PC-3 (cell line): ENCODE measurements at places on chromosomes 3 and 15. TPM values are rescaled to one million over a fixed set of nuclear protein-coding genes. Genes with fewer than 3 reads are reported as not detected.

SLC26A6 gene
- 38.1 and 44.9 TPM in 2 replicates for total RNA-seq

SLC2A2 gene
- total RNA-seq, result not detected in 2 replicates

DNA sequence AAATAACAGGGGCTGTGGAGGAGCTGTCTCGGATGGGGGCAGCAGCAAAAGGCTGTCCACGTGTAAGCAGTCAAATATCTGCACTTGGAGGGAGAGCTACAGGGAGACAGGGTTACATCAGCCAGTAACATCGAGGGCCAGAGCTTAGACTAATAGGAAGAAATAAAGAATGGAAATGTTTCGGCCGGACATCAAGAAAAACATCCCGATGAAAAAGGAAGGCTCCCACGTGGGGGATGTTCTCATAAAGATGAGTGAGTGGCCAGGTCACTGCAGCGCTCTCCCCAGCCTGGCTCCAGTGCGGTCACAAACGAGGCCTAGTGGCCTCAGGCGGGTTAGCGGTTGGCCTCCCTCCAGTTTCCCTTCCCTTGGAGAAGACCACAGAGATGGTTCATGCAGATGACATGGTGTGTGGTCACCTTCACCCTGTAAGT lies 56.1 kb upstream of the WNT5A start:
- DNase-seq, result no peak

DNA sequence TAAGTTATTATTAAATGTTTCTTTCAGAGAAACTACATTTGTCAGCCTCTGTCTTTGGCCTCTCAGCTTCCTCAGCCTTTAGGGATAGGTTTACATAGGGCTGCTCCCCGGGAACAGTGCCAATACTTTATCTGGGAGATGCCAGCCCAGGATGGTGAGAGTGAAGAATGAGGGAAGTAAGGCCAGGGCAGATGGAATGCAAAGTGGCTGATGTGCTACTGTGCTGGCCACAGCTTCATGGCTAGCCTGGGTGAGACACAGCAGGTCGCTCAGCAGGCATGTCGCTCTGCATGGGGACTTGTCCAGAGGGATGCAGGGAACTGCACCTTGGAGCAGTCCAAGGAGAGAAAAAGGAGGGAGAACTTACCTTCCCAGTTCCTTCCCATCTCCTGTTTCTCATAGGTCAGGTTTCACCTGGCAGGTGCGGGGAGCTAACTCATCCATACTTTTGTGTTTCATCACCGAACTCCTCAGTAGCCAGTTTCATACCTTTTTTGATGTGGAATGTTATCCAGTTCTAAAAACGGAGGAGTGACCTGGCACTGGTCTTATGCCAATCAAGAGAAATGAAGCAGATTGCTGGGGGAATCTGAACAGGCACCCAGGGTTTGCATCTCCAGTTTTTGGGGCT lies 30.9 kb upstream of the C15orf39 start:
- DNase-seq, result peak; percentile 83

CACNA1D gene
- not detected in 2 replicates for total RNA-seq

DNA sequence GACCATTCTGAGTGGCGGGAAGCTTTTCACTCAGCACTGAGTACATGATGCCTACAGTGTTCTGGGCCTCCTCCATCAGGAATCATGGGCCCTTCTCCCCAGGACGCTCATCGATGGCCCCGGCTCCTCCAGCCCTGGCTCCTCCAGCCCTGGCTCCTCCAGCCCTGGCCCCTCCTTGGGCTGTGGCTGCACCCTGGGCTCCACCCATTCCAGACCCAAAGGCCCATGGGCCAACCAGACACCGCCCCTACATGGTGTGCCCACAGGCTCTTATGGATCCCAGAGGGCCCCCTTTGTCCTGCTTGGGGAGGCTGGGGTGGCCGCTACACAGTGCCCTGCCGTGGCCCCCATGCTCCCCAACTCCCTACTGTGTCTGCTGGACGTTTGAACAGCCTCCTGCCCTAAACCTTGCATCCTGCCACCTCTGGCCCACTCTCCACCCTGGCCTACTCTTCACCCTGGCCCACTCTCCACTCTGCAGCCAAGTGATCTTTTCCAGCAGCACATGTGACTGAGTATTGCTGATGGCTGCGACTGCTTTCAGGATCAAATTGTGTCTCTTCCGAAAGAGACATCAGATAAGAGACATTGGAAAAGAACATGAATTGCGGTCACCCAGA lies 57.9 kb downstream of the APBA2 start:
- DNase-seq, result no peak

DNA sequence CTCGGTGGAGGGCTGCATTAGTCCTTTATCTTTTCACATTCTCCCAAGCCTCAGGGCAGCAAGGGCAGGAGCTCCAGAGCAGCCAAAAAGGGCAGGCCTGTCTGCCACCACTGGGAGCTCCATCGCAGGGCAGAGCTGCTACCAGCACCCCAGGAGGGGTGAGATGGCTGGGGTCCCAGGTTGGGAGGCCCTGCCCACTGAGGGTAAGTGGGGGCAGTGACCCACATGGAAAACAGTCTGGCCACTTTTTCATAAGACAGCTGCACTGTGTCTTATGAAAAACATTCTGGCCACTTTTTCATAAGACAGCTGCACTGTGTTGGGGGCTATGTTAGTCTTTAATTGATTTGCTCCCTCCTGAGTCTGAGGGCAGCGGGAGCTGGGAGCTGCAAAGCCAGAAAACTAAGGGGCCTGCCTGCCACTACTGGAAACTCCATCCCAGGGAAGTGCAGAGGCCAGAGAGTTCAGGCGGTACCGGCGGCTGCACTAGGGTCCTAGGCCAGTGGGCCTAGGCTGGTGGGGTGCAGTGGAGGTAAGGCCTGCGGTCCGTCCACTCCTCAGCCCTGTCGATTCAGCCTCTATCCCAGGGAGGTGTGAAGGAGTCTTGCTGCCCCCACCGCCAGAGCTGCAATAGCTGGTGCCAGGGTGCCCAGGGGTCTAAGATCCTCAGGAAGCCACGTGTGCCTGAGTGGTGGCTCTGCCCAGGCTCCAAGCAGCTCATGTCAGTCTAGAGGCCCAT lies 45.4 kb downstream of the TMCO5A start:
- DNase-seq, result no peak

DNA sequence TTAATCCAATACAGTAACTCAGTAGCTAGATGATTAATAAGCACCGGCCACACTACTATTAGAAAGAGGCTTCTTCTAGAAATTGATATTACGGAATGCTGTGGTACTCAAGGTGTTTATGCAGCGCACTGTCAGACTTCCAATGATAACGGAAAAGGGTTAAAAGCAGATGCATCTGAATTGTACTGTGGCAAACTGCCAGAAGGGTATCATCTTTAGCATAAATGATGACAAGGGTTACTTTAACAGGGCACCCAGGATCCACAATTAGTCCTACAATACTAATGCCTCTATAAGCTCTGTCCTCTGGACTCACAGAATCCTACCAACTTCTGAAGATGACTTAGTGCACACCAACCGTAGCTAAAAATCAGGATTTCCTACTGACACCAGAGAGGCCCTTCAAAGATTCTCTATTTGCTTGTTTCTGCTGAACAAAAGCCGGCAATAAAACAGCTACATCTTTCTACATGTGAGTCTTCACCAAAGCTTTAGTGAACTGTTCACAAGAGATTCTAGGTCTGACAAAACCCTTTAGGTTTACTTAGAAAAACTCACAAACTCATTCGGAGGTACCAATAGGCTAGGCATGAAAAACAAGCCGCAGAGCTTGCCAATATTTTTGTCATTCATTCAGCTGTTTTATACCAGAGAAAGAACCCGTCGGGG lies 7.1 kb downstream of the SATB1 start:
- DNase-seq, result no peak

HEXA gene
- total RNA-seq, result 0.29 TPM in 1 of 2 replicates, not detected in the other

- DNase-seq, result no peak
These were observed 28.1 kb downstream of the OIP5 start for GRCh38 chr15:41304149-41304770.

DNA sequence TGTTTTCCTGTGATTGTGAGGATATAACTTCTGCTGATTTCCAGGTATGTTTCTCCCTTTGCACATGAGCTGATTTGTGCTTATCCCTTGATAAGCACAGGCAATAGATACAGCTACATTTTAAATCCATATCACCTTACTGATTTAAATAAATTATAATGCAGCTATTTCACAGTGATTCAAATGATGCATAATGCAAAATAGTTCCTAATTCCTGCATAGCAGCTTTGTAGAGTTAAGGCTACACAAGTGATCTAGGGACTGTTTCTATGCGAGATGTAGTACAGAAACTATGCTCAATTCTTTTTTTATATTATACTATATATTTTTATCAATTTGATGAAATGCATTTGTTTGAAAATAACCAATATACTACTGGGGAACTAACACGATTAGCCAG lies 334.2 kb downstream of the LRTM1 start:
- DNase-seq, result no peak

GRCh38 chr3:41846850-41847249 lies 115.1 kb downstream of the ULK4 start:
- DNase-seq, result no peak

DNA sequence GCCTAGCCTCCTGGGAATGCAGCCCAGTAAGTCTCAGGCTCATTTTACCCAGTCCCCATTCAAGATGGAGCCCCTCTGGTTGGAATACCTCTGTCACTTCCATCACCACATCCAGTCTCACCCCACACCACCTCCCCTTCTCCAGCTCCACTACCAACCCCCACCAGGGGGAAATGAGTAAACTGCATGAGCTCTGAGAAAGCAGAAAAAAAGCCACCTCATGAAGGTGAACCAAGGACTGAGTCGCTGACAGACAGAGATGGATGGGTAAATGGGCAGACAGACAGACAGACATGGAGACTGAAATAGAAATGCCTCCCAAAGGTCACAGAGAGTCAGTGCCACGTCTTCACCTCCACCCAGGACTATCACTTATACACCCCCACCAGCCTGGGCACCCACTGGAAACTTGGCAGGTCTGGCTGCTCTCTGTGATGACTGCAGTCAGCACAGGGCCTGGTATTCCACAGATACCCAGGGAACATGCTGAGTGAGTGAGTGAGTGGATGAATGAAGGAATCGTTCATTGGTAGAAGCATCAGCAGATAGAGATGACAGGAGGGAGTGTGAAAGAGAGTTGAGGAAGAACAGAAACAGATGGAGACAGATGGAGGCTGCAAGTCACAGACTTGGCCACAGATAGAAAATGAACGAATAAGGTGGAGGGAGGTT lies 4.9 kb upstream of the LOXL1 start:
- peak; percentile 46 for DNase-seq

ZIC1 gene
- not detected in 2 replicates for total RNA-seq

DNA sequence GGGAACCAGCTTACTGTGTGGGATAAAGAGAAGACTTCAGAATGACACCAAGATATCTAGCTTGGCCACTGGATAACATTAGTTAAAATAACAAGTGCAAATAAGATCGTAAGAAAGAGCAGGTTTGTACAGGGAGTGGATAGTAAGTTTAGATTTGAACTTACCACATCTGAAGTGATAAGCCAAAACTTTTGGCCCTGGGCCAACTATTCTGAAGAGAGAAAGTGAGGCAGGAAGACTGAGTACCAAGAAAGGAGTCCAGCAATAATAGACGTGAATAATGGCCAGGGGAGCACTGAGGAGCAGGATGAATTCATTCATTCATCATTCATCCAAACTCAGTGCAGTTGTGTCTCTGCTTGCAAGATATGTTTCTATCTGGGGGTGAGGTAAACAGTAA lies 122.9 kb downstream of the PDE8A start:
- DNase-seq, result no peak

DNA sequence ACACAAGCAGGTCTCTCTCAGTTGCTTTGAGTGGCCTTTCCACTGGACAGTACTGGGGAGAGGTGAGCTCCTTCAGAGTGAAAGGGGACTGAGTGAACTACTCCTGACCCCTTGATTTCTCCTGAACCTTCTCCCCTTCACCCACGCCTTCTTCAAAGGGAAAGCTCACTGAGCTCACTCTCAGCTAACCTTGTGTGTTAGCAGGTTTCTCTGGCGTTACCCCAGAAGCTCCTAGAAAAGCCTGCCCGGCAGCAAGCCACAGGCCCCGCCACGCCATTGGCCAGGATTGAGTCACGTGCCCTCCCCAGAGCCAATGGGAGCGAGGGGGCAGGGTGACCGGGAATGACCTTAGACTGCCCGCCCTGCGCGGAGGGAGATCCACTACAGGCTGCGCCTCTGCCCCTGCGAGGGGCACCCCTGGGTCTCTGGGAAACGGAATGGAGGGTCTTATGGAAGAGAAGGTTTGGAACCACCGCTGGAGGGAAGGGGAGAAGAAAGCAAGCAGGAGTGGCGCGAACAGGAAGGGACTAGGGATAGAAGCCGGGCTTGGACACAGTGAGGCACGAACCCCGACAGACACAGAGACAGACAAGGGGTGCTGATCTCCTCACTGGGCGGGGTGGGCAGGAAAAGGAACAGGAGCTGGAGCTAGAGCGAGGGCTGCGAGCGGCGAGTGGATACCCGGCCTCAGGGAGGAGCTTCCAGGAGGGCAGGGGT lies 17.4 kb upstream of the CLK3 start:
- DNase-seq, result no peak

DNA sequence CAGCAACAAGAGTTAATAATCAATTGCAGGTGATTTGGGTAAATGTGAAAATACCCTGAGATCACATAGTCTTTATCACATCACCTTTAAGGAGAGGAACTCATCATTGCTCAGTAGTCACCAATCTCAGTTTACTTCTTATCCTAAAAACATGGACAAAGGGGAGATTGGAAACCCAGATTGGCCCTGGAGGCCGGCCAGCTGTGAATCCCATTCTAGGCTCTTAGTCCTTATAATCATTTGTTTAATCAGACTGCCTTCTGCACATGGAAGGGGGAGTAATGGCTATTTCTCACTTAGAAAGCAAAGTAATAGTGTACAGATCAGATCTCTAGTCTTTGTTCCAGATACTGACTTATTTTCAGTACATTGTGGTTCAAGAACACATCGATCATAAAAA lies 37.2 kb upstream of the CPB1 start:
- DNase-seq, result no peak

DNA sequence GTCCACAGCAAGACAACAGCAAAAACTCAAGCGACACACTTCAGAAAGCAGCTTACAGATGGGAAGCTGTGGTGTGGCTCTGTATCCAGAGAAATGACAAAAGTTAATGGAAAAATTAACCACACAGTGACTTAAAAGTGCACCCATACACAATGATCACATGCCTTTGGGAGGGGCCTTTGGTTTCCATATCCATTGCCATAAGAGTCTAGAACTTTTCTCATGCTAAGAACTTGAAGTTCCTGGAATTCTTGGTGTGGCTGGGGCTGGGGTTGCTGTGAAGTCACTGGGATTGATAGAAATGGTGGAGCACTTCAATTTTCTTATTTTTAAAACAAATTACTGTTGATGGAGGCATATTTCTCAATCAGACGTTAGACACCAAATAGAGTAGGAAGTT lies 108.6 kb upstream of the FEZF2 start:
- no peak for DNase-seq
